ENCODE measurements at places on chromosomes 1 and 21.
A peak's percentile ranks its signal among the peaks of the same experiment; 100 is the strongest.

GRCh38 chr1:115432061-115432460 lies 94.0 kb upstream of the NGF start:
- DNase-seq = no peak

- DNase-seq = no peak
These were observed 17.4 kb downstream of the OBSCN start for GRCh38 chr1:228225165-228225710.

DNA sequence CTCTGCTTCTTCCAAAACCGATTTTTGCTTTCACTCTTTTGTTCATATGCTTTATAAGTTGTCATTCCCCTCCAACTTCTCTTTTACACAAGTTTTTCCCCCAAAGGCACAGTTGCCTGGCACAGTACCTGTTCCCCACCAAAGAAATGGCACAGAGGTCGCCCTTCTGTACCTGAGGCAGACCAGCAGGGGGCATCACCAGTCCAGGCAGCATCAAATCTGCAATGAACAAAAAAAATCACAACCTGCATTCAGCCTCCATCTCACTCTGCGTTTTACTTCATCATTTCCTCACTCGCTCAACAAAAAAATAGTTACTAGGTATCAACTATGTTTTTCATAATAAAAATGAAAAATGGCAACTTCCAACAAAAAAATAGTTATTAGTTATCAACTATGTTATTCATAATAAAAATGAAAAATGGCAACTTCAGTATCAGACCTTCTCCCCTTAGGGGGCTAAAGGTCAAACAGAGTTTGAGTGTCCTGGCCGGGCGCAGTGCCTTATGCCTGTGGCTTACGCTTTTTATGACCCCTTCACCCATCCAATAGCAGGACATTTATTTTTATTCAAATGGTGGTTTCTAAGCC lies 4.1 kb downstream of the EIF2D start:
- peak; percentile 68 for DNase-seq

DNA sequence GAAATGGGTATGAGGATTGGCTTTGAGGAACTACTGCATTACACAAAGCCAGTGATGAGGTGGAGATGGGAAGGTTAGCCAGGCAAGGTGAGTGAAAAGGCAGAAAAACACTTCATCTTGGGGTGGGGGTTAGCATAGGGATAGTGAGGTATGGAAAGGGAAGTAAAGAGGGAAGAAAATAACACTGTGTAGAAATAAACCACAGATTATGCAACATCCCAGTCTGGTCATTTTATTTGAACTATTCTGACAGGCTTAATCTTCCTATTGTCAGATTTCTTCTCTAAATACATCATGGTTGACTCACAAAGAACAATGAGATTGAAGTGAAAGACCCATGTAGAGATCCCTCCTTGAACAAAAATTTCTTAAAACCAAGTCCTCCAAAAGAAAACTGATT lies 640.2 kb downstream of the PTPRC start:
- no peak for DNase-seq

- DNase-seq = no peak
These were observed 1033.0 kb upstream of the ADGRL2 start for GRCh38 chr1:80767711-80768110.

DNA sequence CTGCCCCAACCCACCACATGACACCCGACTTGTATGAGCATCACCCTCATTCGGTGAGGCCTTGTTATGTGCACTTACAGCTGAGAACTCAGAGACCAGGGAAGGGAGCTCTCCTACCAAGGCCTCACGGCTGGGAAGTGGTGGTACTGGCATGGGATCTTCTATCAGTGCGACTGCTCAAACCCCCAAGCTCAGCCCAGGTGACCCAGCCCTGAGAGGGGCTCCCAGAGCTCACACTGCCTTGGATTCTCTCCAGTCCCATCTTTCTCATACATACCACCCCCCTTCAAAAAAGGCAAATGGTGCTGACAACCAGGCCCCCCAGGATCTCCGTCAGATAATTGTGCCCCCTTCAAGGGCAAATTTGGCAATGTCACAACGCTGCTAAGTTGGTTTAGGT lies 777 bp upstream of the PLA2G2F start:
- DNase-seq = no peak

DNA sequence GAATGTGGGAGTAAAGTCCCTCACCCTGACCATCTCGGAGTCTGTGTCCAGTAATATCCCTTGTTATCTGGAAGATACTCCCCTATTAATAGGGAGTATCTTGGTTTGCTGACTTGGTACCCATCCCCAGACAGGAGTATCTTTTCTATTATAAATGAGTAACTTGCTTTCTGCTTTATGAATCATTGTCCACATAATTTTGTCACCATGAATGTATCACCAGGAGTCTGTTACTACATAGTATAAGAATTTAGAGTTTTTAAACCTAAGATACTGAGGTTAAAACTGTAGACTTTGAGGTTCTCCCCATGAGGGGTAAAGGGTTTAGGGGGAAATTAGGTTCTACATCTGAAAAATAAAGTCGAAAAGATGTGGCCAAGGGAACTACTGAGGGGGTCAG lies 175.6 kb downstream of the FCRL5 start:
- no peak for DNase-seq

- DNase-seq = no peak
These were observed 20.0 kb upstream of the C8B start for GRCh38 chr1:56985857-56986256.

GRCh38 chr1:211783897-211784296 lies 46.7 kb downstream of the LPGAT1 start:
- no peak for DNase-seq

DNA sequence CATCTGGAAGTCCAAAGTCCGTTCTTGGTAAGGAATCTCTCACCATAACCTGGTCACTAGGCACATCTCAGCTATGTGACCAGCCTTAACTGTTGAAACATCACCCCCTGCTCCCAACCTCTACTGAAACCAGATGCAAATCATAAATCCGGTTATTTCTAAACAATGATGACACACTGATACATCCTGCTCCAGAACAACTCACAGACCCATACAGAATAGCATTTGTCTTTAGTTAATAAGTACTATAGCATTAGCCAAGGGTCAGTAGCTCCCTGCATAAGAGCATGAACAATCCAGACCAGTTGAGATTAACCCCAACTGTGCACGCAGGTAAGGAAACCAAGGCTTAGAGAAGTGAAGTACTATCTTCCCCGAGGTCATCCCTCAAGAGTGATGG lies 38.0 kb upstream of the KCTD3 start:
- no peak for DNase-seq

- DNase-seq = no peak
These were observed 130.1 kb upstream of the MAP1LC3C start for GRCh38 chr1:242128951-242129502.

- DNase-seq = no peak
These were observed 61.3 kb downstream of the RAP1GAP start for GRCh38 chr1:21607549-21608529.

- no peak for DNase-seq
These were observed 296.3 kb downstream of the PTBP2 start for GRCh38 chr1:97017895-97018294.

- no peak for DNase-seq
These were observed 32.3 kb downstream of the RPL5 start for GRCh38 chr1:92864131-92864530.

DNA sequence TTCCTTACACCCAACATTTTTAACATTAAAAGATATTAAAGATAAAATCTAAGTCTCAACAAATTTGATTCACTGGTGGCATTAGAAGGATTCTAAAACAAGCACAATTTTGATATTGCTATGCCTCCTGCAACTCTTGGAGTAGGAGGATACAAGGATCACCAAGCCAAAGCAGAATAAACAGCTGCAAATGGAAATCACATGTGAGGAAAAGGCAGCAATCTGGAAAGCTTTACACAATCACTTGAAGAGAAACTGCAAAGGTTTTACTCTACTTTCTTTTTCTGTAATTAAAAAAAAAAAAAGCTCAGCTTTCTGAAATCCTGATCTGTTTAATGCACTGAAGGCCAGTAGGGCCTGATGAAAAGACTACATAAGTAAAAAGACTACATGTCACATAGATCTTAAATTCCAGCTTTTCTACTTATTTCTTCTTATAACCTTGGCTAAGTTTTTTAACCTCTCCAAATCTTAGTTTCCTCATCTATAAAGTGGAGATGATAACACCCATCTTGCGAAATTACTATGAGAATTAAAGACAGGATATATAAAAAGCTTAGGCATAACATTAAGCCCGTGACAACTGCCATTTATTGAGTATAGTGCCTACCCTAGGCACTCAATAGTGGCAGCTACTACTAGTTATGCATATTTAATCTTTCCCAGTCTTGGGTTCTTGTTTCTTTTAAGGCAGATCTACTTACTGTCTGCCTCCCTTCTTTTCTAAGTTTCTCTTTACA lies 73.5 kb downstream of the EPS15 start:
- DNase-seq = no peak

DNA sequence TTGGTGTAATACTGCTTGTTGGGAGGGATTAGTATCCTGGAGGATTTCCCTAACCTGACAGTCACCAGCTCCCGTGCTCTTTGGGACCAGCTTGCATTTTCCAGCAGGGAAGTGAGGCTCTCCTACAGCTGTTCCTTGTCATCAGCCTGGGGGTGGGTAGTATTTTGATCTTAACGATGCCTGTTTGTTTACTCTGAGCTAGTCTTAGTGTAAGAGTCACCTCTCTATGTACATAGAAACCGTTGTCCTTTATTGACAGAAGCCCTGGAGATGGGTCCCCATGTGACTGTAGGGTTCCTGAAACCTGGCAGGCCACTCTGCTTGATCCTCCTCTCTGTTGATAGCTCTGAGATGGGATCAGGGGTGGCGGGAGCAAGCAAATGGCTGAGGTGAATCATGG lies 58.0 kb downstream of the ACP6 start:
- DNase-seq = no peak

GRCh38 chr1:246169019-246169418 lies 338.1 kb downstream of the SMYD3 start:
- no peak for DNase-seq

DNA sequence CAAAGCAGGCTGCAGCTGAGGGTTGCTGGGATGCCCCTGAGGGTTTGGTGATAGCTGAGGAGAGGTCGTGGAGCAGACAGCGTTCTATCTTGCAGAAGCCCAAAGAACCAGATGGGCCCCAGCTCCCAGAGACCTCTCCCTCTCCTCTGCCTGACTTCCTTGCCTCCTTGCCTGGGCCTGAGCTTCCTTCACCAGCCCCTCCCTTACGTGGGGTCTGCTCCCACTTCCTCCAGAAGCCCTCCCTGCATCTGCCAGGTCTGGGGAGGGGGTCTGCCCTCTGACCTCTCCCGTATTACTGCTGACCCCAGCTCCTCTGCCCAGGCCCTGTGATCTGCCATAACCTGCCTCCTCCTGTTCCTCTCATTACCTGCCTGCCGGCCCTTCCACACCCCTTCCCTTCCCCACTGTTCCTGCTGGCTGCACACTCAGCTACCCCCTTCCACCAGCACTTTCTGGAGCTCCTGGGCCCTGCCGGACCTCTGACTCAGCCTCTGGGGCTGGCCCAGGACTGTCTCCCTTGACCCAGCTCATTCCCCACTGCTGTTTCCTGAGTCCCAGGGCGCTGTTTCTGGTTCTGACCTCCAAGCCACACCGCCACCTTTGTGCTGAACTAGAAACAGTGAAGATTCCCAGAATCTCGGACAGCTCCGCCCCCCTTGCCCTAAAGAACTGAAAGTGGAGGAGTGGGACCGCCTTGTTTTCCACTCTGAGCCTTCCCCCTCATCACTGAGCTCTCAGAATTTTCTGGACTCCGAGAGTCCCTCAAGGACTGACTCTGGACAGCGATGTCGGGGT lies 237.7 kb upstream of the C1orf174 start:
- no peak for DNase-seq

GRCh38 chr1:163054181-163054591 lies 15.0 kb upstream of the RGS4 start:
- DNase-seq = no peak

GRCh38 chr1:29824025-29824424 lies 587.7 kb downstream of the PTPRU start:
- no peak for DNase-seq

DNA sequence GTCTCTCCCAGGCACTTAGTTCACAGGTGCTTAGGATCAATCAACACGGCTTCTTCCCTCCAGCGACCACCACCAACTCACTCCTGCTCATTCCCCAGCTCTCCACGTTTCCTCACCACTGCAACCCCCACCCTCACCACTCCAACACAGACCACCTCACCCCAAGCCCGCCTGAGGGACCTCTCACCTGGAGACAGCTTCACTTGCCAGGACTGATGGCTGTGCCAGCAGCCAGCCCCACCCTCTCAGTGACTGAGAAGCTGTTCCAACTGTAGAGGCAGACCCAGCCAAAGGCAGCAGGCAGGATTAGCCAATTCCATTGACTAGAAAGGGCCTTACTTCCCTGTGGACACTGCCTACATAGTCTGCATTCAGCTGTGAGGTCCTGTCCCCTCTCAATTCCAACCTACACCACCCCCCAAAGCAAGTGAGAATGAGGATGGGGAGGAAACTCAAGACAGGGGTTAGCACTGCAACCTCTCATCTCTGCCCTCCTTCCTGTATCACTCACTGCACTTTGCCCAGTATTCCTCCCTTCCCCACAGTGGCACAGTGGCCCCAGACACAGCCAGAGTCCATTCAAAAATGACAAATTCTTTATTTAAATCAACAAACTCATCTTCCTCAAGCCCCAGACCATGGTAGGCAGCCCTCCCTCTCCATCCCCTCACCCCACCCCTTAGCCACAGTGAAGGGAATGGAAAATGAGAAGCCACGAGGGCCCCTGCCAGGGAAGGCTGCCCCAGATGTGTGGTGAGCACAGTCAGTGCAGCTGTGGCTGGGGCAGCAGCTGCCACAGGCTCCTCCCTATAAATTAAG lies 7.6 kb downstream of the TAGLN2 start:
- no peak for DNase-seq

GRCh38 chr21:21624674-21625073 lies 626.5 kb downstream of the NCAM2 start:
- DNase-seq = no peak

DNA sequence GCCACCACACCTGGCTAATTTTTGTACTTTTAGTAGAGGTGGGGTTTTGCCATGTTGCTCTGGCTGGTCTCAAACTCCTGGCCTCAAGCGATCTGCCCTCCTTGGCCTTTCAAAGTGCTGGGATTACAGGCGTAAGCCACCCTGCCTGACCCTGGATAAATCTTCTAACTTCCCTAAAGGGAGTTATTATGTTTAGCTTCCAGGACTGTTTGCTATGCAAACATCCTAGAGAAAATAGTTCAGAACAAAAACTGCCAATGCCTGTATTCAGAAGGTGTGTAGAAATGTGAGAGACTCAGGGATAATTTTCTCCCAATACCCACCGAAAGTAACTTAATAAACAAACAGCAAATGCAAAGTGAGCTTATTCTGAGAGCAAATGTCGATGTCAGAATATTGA lies 301.2 kb downstream of the TGFB2 start:
- DNase-seq = no peak

DNA sequence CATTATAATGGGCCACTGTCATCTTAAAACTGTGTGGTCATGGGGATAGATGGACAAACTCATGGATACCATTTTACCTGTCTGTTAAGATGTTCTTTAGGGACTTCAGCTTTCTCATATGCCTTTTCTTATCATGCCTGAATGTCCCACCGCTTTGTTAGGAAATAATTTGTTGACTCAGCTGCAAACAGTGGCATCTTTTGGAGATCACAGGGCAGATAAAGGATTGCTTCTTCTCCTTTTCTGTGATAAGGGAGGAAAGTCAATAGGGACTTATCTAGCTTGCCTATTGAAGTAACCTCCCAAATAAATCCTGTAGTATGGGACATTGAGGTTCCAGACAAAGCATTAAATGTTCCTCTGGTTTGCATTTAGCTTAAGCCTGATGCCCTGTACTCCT lies 79.8 kb upstream of the KIAA0040 start:
- no peak for DNase-seq
